ENCODE measurements at places on chromosomes 11 and 22.

- DNase-seq, result no peak
Observed at GRCh38 chr22:50014655-50015401, 2.3 kb upstream of the IL17REL start.

GRCh38 chr22:34036931-34037330 lies 116.7 kb upstream of the LARGE1 start:
- no peak for DNase-seq

- DNase-seq, result no peak
Observed at GRCh38 chr11:112392904-112393303, 132.2 kb upstream of the PLET1 start.

DNA sequence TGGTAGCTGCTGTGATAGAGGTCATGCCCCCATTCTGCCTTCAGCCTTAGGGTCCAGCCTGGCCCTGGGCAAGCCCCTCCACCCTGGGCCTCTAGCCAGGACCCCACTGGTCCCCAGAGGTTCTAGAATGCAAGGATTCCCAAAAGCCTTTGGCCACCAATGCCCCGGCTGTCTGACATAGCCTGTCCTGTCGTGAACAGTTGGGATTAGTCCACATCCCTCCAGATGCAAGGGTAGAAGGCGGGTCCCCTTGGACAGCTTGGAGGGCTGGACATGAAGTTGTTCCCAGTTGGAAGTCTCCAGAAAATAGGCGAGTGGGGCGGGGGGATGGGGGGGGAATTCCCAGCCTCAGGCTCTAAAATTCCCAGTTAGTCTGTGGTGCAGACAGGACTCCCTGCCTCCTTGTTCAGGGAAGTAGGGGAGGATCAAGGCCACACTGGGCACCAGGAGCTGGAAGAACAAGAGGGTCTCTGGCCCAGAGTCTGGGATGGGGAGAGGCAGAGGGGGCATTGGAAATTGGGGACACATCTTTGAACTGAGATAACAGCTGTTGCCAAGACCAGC lies 5.2 kb upstream of the ADORA2A start:
- no peak for DNase-seq

DNA sequence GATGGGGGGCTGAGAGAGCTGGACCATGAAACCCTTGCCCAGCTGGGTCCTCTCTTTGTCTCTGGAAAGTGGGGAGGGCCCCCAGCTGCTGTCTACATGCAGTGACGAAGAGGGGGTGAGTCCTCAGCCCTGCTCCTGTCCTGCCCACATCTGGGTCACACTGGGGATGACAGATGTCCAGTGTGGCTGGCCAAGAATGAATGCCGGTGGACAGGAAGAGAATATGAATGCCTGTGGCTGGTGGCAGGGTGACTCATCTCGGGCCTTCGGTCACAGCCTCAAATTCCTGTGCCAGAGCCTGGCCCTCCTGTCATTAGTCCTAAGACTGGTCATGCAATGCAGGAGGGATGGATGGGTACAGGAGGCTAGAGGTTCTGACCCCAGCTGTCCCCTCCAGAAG lies 2.2 kb upstream of the PNPLA3 start:
- no peak for DNase-seq

DNA sequence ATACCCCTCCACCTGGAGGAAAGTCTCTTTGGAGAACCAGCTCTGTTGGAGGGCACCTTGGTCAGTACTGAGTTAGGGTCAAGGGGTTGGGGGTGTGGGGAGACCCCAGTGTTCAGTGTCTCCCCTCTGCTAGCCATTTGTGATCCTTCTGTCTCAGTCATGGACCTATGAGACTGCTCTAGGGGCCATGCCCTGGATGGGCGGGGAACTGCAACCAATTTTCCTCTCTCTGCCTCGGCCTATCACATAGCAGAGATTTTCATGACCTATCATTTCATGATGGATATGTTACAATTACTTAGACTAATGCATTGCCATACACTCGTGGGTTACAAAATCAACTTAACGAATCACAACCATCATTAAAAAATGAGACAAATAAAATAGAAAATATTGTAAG lies 7.4 kb downstream of the OTOG start:
- DNase-seq, result peak; percentile 2

GRCh38 chr11:68567553-68567952 lies 107.0 kb downstream of the PPP6R3 start:
- DNase-seq, result no peak

- peak; percentile 66 for DNase-seq
Observed at GRCh38 chr11:118789501-118790356, 1.2 kb downstream of the DDX6 start.

- no peak for DNase-seq
Observed at GRCh38 chr11:16395601-16396000, 39.3 kb upstream of the SOX6 start.

DNA sequence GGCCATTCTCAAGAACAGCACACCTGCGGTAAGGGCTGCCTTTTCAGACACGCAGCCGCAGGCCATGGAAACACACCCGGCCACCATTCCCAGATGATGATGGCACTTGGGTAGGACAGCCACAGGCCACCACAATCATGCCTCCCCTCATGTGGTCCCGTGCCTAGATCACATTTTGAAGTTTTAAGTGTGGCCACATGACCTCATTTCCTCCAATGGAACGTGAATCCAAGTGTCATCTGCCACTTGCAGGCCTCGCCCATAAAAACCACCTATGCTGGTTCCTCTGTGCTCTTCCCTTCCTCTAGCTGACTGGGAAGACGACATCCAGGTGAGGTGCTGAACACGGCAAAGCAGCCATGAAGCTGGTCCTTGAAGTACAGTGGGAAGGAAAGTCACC lies 44.6 kb upstream of the SLC25A1 start:
- no peak for DNase-seq

DNA sequence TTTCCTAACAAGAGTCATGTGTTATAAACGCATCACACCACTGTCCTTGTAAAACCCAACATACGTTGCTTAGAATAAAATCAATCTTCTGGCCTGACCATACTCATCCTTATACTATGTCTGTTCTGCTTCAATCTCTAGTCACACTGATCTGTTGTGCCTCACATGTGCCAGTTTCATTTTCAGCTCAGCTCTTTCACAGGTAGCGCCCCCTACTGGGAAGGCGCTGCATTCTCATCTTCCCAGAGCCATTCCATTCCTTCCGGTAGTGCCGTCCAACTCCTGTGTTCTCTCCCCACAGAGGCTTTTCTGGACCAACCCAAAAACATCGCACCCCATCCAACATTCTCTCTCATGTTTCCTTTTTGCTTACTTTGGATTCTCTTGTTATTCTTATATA lies 22.2 kb downstream of the CASP5 start:
- peak; percentile 7 for DNase-seq

DNA sequence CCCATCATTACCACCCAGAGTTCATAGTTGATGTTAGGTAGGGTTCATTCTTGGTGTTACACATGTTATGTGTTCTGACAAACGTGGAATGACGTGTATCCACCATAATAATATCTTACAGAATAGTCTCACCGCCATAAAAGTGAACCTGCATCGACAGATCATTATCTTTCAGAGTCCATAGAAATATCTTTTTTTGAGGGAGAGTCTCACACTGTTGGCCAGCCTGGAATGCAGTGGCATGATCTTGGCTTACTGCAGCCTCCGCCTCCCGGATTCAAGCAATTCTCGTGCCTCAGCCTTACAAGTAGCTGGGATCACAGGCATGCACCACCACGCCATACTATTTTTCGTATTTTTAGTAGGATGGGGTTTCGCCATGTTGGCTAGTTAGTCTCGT lies 113.9 kb downstream of the BCR start:
- no peak for DNase-seq

GRCh38 chr11:55324500-55324899 lies 18.5 kb upstream of the OR4A16 start:
- DNase-seq, result no peak

GRCh38 chr11:110000031-110000502 lies 93.1 kb upstream of the ZC3H12C start:
- no peak for DNase-seq

DNA sequence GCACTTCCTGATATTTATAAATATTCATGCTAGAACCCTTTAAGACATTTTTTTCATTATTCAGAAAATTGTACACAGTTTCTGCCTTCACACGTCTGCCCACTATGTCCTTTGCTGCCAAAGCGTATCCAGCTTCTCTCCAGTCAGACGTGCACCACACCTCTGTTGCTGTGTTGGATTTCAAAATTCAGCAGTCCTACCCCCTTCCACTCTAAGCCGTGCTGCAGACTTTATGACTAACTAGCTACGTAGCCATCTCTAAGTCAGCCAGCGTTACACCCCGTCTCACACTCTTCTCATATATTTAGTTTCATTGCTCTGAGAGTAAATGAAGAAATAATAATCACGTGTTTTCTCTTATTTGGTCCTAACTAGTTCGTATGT lies 28.2 kb upstream of the OPCML start:
- no peak for DNase-seq

GRCh38 chr22:36010090-36010489 lies 18.5 kb downstream of the RBFOX2 start:
- DNase-seq, result peak; percentile 43

DNA sequence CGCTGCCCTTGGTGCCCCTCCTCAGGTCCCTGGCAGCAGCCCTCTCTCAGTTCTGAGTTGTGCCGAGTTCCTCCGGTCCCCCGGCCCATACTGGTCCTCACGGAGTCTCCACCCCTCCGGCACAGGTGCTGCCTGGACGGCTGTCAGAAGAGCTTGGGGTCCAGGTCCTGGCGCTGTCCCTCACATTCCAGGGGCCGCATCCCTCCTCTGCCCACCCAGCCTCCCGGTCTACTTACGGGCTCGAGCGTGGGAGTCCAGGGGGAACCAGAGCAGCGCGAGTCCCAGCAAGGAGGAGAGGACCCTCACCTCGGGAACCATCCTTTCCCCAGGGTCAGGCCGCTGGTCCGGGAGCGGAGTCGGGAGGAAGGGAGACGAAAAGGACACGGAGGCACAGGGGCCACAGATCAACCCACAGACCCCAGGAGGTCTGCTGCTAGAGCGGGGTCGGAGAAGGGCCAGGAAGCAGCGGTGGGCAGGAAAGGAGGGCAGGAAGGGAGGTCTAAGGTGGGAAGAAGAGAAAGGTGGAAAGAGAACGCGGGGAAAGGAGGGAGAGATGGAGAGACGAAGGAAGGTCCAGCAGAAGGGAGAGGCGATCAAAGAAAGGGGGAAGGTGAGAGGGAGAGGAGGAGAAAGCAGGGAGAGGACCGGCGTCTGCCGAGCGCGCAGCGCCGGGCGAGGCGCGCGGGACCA lies 510 bp downstream of the CHRDL2 start:
- no peak for DNase-seq

GRCh38 chr11:96021901-96022650 lies 98.2 kb upstream of the MTMR2 start:
- DNase-seq, result peak; percentile 98

DNA sequence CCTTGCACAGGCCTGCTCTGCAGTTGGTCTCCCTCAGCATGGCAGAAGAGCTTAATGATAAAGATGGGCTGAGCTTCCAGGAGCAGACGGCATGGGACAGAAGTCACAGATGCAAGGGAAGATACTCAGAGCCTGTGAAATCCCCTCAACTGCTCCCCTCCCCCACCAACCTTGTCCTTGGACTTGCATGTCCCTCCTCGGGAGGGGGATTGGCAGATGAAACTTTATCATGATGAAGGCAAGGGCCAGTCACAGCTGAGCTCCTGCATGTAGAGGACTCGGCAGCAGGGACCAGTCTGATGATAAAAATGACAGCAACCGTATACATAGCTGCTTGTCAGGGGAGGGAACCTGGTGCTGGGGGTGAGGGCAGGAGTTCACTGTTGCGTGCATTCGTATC lies 6.8 kb upstream of the SLC22A8 start:
- DNase-seq, result peak; percentile 89

DNA sequence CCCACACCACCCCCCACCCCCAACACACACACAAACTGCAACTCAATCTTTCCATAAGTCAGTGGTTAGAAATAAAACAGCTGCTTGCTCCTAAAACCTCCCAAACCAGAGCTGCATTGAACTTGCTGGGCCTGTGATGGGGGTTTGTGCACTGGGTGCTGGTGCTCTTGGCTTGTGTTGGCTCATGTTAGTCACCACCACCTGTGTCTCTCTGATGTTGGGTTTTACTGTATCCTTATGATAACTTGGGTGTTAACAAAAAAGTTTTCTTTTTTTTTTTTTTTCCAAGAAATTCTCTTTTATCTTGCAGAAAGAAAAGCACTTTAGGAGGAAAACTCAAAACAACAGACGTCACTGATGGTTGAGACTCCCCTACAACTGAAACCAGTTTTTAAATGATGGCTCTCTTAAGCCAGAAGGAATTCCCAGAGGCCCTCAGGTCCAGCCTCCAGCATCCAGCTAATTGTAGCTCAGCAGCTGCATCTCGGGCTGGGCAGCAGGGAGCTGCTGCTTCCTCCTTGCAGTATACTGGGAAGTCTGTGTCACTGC lies 79.9 kb upstream of the DRD2 start:
- DNase-seq, result peak; percentile 51

DNA sequence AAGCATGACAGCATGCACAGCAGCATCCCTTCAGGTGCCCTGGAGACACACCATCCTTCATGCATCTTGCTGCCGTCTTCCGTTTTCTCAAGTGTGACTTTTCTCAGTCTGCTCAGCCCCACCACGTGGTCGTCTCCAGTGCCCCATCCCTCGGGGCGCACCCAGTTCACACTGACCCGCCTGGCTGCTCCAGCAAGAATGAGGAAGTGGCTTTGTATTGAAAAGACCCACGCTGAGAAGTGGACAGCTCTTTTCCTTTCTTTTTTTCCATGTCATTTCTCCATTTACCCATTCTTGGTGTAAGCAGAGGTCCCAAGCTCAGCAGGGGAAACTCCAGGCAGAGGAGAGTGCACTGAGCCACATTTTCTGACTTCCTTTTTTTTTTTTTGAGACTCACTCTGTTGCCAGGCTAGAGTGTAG lies 14.5 kb downstream of the SERPINH1 start:
- no peak for DNase-seq

DNA sequence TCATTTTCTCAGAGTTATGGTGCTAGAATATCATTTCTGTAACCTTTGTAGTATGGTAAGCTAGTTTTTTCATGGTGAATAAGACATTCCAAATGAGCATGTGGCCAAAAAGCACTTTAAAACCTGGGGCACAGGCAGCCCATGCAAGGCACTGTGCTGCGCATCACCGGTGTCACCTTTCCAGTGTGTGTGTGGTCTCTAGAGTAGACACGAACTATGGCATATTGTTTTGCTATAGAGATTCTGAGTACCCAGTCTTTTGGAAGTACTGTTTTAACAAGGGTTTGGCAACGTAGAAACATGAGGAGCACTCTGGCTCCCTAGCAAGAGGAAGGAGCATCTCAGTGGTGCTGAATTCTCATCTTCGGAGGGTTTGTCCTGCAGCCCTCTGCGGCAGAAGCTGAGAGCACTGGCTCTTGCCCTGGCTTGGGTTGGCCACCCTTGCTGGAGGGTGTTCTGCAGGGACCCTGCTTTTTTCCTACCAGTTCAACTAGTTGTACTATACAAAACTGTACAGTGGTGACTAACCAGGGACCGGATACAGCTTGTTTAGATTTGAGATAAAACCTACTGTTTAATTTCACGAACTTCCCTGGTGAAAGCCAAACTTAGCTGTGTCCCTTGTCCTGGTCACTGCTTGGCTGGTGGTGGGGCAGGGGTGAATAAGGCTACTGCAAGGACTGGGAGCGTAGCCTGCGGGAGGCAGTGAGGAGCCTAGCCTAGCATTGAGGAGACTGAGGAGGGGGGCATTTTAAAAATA lies 135.7 kb downstream of the ATXN10 start:
- no peak for DNase-seq

DNA sequence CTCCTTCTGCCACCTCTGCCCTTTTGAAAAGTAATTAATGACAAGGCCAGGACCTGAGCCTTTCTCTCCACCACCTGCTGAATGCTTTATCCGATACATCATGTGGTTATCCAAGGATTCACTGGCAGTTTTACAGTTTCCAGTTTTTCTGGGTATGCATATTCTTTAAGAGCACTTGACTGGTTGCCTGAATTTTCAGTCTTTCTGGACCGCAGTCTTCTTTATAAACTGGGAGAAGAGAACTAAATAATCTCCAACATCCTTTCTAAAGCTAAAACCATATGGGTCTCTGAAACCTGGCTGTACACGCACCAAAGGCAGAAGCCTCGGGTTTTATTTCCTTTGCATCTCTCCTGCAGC lies 65.1 kb downstream of the BTG4 start:
- DNase-seq, result no peak
